ENCODE measurements at places on chromosomes 7 and 10.

DNA sequence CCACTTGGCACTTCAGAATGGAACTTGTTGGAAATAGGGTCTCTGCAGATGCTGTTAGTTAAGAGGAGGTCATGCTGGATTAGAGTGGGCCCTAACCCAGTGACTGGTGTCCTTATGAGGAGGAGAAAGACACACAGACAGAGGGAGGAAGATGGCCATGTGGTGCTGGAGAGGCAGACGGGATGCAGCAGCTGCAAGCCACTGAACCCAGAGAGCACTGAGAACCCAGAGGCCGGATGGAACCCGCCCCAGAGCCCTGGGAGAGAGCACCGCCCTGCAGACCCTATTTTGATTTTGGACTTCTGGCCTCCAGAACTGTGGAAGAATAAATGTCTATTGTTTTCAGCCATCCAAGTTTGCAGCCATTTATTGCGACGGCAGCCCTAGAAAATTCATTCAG is 58.0 kb upstream of the EBF3 start:
- DNase-seq, result no peak

DNA sequence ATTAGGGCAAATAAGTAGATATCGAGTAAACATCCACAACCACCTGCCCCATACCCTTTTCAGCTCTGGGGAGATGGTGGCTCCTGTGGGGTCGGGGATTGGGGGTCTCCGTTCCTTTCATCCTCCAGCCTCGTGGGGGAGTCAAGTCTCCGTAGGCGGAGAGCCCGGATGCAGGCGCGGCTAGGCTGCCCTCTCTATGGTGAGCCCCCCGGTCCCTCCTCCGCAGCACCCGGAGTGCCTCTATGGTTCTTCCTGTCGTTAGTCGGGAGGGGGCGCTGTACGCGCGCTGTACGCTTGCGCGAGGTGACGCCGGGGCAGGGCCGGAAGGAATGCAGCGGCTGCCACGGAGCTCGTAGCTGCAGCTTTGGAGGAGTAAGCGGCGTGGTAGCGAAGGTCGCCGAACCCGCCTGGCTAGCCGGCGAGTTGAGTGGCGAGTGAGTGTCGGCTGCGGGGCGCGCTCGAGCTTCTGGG is 14.8 kb upstream of the MMD2 start:
- DNase-seq, result peak; percentile 96

DNA sequence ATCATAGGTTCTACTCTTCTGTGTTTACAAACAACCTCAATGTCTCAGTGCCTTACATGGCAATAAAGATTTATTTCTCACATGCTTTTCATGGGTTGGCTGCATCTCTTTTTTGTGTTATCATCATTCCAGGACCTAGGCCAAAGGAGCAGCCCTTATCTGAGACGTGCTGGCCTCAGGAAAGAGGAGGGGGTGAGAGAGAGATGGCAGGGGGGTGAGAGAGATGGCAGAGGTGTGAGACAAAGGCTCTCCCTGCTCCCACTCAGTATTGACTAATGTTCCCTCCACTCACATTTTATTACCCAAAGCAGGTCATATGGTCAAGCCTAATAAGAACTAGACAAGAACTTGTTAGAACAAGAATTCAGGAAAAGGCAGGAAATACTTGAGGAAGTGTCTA is 120.1 kb upstream of the PRR15 start:
- DNase-seq, result no peak

- DNase-seq, result no peak
Measured at GRCh38 chr7:3918576-3918975, 617.5 kb downstream of the SDK1 start.

DNA sequence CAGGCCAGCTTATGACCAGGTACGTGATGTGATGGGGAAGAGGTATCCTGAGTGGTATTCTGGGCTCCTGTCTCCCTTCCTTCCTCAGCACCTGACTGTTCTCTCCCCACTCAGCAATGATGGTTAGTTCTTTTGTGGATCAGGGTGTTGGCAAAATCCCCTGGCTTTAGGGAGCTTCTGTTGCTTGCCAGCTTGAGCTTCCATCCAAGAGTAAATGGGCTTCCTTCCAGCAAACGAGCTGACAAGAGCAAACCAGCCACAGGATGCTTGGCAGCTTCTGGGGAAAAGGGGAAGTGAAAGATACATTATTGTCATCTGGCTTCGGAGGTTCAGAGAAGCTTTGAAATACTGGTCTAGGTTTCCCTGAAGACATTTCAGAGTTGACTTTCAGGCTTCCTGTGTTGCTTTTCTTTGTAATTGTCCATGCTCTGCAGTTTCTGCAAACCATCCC is 5.2 kb downstream of the DUSP5 start:
- DNase-seq, result peak; percentile 92

- DNase-seq, result peak; percentile 1
Measured at GRCh38 chr7:54546081-54546985, 4.2 kb downstream of the VSTM2A start.

GRCh38 chr10:14603534-14604102 is 171.1 kb downstream of the FAM107B start:
- no peak for DNase-seq

GRCh38 chr7:29970158-29970557 is 19.4 kb downstream of the SCRN1 start:
- no peak for DNase-seq

All from GM12865 (cell line).